ENCODE measurements at places on chromosomes 12 and 14.

- no peak for DNase-seq
Observed at GRCh38 chr12:20577054-20577453, 118.1 kb upstream of the SLCO1C1 start.

DNA sequence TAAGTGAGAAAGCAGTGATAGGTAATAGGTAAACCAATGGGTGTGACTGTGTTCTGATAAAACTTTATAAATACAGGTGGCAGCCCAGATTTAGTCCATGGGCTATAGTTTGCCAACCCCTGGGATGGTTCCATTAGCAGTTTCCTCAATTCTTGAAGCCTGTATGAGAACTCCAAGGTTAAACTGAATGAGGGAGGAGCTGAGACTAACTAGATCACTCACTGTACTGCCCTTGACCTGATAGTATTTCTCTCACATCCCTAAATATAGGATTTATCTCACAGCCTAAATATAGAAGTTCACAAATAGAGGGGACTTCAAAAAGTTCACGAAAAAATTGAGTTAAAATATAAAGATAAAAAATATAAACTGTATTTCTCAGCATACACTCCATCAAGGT is 439.6 kb upstream of the CCDC196 start:
- DNase-seq, result no peak

GRCh38 chr12:67705394-67706370 is 57.1 kb downstream of the DYRK2 start:
- no peak for DNase-seq

- no peak for DNase-seq
Observed at GRCh38 chr12:15770021-15770420, 19.2 kb downstream of the EPS8 start.

Data from effector memory CD8-positive, alpha-beta T cell (primary cell).